Naive B cell (primary cell): ENCODE measurements at places on chromosomes 4 and X.

- H3K4me3 ChIP-seq: no peak overlapping the region
- H3K27me3 ChIP-seq: no peaks in the 10 kb centered on the region
- H3K36me3 ChIP-seq: no peaks in the 10 kb centered on the region
- H3K27ac ChIP-seq: no peak overlapping the region
- DNase-seq: no peak
- H3K4me1 ChIP-seq: peaks cover 5% of the 10 kb centered on the region
Observed at GRCh38 chrX:47166126-47166525, 21.1 kb downstream of the RBM10 start.

GRCh38 chr4:45100956-45101818, 374.8 kb upstream of the GNPDA2 start:
- no peaks in the 10 kb centered on the region for H3K4me1 ChIP-seq
- no peaks in the 10 kb centered on the region for H3K27me3 ChIP-seq
- no peak for DNase-seq
- no peak overlapping the region for H3K4me3 ChIP-seq
- H3K27ac ChIP-seq: no peak overlapping the region

GRCh38 chrX:74446876-74447275, 25.6 kb downstream of the SLC16A2 start:
- H3K4me1 ChIP-seq: peaks cover 4% of the 10 kb centered on the region
- no peaks in the 10 kb centered on the region for H3K27me3 ChIP-seq
- no peak for DNase-seq
- H3K36me3 ChIP-seq: no peaks in the 10 kb centered on the region

- no peak overlapping the region for H3K4me3 ChIP-seq
- no peak overlapping the region for H3K27ac ChIP-seq
- H3K4me1 ChIP-seq: no peaks in the 10 kb centered on the region
Observed at GRCh38 chr4:37644962-37645361, 41.2 kb downstream of the RELL1 start.

DNA sequence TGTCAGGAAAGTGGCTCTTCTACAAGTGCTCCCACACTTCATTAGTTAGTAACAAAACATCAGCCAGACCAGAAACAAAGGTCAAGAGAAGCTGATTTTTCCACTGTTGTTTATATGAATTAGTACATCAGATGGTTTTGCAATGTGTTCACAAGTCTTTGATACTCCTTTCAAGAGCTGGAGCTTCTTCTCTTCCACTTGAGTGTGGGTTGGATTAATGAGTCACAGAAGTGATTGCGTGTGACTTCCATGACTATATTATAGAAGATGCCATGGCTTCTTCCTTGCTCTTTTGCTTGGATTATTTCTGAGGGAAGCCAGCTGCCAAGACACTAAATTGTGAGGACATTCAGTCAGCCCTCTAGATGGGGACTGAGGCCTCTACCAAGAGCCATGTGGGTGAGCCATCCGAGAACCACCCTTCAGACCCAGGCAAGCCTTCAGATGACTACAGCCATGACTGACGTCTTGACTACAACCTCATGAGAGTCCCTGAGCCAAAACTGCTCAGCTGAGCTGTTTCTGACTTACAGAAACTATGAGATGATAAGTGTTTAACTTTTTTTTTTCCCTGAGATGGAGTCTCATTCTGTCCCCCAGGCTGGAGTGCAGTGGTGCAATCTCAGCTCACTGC, 18.1 kb downstream of the SOWAHB start:
- no peaks in the 10 kb centered on the region for H3K4me1 ChIP-seq
- H3K27ac ChIP-seq: no peak overlapping the region
- H3K36me3 ChIP-seq: no peaks in the 10 kb centered on the region
- peaks cover 23% of the 10 kb centered on the region for H3K27me3 ChIP-seq

DNA sequence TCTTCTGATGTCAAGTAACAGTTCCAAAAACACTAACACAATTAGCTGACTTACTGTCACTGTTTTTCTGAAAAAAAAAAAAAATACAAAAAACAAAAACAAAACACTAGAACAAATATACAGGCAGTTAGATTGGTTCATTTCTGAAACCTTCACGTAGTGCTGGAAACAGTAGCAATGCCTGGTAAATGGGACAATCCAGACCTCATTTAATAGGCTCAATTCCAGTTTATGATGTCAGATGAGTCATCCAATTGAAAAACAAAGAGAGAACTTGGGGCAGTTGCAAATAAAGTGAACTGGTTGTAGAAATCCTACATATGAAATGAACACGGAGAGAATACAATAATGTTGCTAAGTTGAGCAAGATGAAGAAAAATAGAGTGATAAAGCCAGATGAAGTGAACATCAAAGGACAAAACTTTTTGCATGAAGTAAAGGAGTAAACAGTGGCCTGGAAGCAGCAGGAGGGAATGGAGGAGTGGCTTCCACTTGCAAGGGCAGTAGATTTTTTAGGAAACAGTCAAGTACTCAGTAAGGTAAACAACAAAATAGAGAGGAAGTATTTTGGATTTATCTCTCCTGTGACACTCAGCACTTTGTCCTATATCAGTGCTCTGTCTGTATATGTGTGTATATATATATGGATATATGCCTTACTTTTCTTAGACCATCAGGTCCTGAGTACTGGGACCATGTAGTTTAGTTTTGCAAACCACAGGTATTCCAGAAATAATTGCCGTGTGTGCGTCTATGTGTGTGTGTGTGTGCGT, 39.3 kb upstream of the MAGEA10 start:
- no peak overlapping the region for H3K4me3 ChIP-seq
- no peak for DNase-seq
- no peaks in the 10 kb centered on the region for H3K27me3 ChIP-seq
- H3K27ac ChIP-seq: no peak overlapping the region

DNA sequence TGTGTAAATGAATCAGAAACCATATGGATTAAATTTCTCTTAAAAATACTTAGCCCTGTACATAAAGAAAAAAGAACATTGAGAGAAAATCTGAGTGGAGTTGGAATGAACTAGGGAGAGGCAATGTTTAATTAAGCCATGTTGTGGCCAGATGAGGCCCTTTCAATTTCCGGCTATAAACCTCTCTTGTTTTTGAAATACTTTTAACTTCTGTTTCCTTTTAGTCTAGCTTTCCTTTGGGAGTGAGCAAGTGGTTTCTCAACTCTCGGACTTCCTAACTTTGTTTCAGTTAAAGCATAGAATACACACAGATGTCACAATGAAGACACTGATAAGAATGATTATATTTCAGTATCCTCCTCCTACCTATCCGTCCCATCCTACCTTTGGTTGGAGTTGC, 197.2 kb downstream of the ARHGAP24 start:
- peak overlapping the region; percentile 0 for H3K4me3 ChIP-seq
- no peak for DNase-seq
- peaks cover 48% of the 10 kb centered on the region for H3K4me1 ChIP-seq
- peaks cover 18% of the 10 kb centered on the region for H3K36me3 ChIP-seq
- H3K27ac ChIP-seq: peak overlapping the region; percentile 44

GRCh38 chr4:74714611-74715130, 79.7 kb downstream of the BTC start:
- H3K36me3 ChIP-seq: peaks cover 5% of the 10 kb centered on the region
- no peak overlapping the region for H3K27ac ChIP-seq
- no peak overlapping the region for H3K4me3 ChIP-seq
- peaks cover 8% of the 10 kb centered on the region for H3K27me3 ChIP-seq

- H3K27ac ChIP-seq: no peak overlapping the region
- H3K27me3 ChIP-seq: peaks cover 59% of the 10 kb centered on the region
- DNase-seq: no peak
- no peak overlapping the region for H3K4me3 ChIP-seq
Observed at GRCh38 chr4:127775843-127776242, 6.3 kb upstream of the HSPA4L start.

DNA sequence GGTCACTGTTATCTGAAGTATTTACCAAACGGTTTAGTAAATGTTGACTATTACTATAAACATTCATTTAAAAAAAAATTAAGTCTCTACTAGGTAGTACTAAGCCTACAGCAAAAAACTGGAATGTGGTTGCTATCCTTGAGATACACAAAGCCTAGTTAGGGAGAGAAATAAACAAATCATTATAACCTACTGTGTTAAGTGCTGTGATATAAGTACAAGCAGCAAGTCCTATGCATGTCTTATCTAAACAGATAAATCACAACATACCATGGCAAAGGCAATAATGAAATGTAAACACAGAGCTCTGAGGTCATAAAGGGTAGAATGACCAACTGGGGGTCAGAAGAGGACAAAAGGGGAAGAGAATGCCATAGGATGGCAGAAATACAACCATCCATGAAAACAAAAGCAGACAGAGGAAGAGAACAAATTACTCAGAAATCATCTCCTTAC, 92.2 kb downstream of the RNF150 start:
- H3K36me3 ChIP-seq: no peaks in the 10 kb centered on the region
- no peaks in the 10 kb centered on the region for H3K4me1 ChIP-seq
- no peak overlapping the region for H3K27ac ChIP-seq
- peaks cover 7% of the 10 kb centered on the region for H3K27me3 ChIP-seq
- no peak for DNase-seq

DNA sequence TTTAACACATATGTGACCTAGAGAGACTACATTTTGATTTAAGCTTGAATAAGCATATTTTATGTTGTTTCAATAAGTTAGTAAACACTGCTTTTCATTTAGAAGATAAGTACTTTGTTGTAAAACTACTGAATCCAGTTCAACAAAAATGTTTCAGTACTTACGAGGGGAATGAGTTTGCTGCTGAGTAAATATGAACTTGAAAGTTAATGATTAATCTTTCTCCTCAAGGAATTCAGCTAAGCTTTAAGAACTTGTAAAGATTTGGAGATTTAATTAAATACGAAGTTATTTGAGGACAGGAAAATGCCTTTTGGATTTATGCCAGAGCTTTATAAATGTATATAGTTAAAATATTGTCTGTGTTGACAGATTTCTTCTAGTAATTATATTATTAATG, 933.0 kb upstream of the LCORL start:
- H3K27ac ChIP-seq: no peak overlapping the region
- no peaks in the 10 kb centered on the region for H3K4me1 ChIP-seq
- H3K36me3 ChIP-seq: no peaks in the 10 kb centered on the region
- no peaks in the 10 kb centered on the region for H3K27me3 ChIP-seq

- H3K27me3 ChIP-seq: no peaks in the 10 kb centered on the region
- H3K27ac ChIP-seq: no peak overlapping the region
- no peaks in the 10 kb centered on the region for H3K4me1 ChIP-seq
- no peak for DNase-seq
- H3K4me3 ChIP-seq: no peak overlapping the region
- H3K36me3 ChIP-seq: no peaks in the 10 kb centered on the region
Observed at GRCh38 chr4:163988391-163988790, 493.9 kb downstream of the TMA16 start.

DNA sequence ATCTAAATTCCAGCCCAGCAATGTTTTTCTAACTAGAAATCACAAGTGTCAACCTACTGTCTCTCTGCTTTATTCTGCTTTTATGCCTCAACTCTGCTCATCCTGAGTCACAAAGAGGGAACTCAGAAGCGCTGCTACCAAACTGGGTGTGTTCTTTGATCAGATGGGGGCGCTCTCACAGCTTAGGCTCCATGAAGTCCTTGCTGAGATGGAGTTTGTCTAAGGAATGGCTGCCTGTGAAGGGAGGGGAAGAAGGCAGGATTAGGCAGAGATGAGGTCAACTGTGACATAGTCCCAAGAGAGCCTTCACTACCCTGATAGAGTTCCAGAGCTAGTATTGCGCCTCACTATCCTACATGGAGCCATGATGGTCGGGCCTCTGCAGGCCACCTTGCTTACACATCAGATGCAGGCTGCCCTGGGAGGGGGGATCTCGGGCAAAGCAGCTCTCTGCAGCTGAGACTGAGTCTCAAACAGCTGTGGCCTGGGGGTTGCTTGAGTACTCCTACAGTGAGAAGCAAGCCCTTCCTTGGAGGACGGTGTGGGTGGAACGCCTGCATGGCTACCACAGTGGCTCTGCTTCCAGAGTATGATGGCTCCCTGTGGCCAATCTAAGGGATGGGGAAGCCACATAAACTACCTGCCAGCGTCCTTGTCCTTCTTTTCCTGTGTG, 219.9 kb downstream of the CCNG2 start:
- no peak overlapping the region for H3K27ac ChIP-seq
- no peaks in the 10 kb centered on the region for H3K36me3 ChIP-seq
- DNase-seq: no peak
- no peaks in the 10 kb centered on the region for H3K4me1 ChIP-seq
- H3K27me3 ChIP-seq: no peaks in the 10 kb centered on the region
- no peak overlapping the region for H3K4me3 ChIP-seq

GRCh38 chr4:112954286-112954685, 95.2 kb upstream of the ANK2 start:
- no peak overlapping the region for H3K4me3 ChIP-seq
- DNase-seq: no peak
- H3K27me3 ChIP-seq: peaks cover 4% of the 10 kb centered on the region
- no peaks in the 10 kb centered on the region for H3K36me3 ChIP-seq
- H3K4me1 ChIP-seq: no peaks in the 10 kb centered on the region

GRCh38 chrX:9515973-9516538, 51.2 kb downstream of the TBL1X start:
- H3K4me3 ChIP-seq: peak overlapping the region; percentile 48
- peak; percentile 12 for DNase-seq
- no peaks in the 10 kb centered on the region for H3K36me3 ChIP-seq
- H3K27ac ChIP-seq: peak overlapping the region; percentile 84
- H3K4me1 ChIP-seq: peaks cover 26% of the 10 kb centered on the region

- DNase-seq: no peak
- H3K27me3 ChIP-seq: no peaks in the 10 kb centered on the region
- no peaks in the 10 kb centered on the region for H3K36me3 ChIP-seq
- no peak overlapping the region for H3K4me3 ChIP-seq
- peaks cover 6% of the 10 kb centered on the region for H3K4me1 ChIP-seq
- no peak overlapping the region for H3K27ac ChIP-seq
Observed at GRCh38 chr4:3523146-3523627, 9.0 kb downstream of the LRPAP1 start.

- DNase-seq: no peak
- H3K27ac ChIP-seq: no peak overlapping the region
- peaks cover 37% of the 10 kb centered on the region for H3K4me1 ChIP-seq
- peaks cover 3% of the 10 kb centered on the region for H3K36me3 ChIP-seq
Observed at GRCh38 chrX:153739754-153740486, 15.3 kb downstream of the ABCD1 start.

- no peak overlapping the region for H3K27ac ChIP-seq
- H3K36me3 ChIP-seq: no peaks in the 10 kb centered on the region
- DNase-seq: no peak
- H3K4me3 ChIP-seq: no peak overlapping the region
- no peaks in the 10 kb centered on the region for H3K27me3 ChIP-seq
Observed at GRCh38 chrX:97330151-97330550, 446.4 kb downstream of the RPA4 start.

DNA sequence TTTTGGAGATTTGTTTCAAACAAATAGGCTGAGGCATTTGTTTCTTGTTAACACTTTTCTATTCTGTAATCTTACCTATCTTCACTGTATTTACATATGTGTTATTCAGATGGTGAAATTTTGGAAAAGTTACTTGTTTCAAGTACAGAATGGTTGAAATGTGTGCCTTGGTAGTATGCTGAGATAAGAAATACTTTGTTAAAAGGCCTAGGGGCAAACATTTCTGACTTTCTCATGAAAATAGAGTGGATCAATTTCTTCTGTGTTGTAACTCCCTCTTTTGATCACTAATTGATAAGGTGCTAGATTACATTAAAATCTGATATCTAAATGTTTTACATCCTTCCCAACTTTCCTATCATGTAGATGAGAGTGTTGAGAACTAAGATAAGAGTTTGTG, 18.1 kb downstream of the USO1 start:
- H3K36me3 ChIP-seq: no peaks in the 10 kb centered on the region
- H3K27me3 ChIP-seq: no peaks in the 10 kb centered on the region
